Hematopoietic multipotent progenitor cell treated with erythropoietin and hydrocortisone succinate and interleukin-3 and kit ligand, for 8 days (in vitro differentiated cells): ENCODE measurements at places on chromosomes 3 and 15.
A peak's percentile ranks its signal among the peaks of the same experiment; 100 is the strongest.

- no peak for DNase-seq
These were observed 153.1 kb upstream of the COL8A1 start for GRCh38 chr3:99485286-99485685.

- DNase-seq: no peak
These were observed 63.9 kb downstream of the PGPEP1L start for GRCh38 chr15:98943601-98944151.

- DNase-seq: peak; percentile 7
These were observed 71.9 kb upstream of the FEZF2 start for GRCh38 chr3:62445275-62445674.

DNA sequence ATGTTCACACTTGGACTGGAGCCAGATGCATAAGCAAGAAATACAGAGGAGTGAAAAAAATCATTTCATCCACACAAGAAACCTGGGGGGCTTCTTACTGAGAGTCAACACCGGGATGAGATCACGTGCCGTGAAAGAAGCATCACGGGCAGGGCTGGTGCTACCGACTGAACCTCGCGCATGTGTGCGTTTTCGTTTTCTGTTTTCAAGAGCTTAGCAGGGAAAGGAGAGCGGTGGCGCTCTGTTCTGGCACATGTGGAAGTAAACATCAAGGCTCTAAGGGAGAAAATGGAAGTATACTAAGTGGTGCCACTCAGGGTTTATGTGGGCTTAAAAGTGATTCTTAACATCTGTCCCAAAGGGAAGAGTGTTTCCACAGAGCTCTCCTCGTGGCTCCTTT lies 55.9 kb downstream of the VGLL4 start:
- no peak for DNase-seq

DNA sequence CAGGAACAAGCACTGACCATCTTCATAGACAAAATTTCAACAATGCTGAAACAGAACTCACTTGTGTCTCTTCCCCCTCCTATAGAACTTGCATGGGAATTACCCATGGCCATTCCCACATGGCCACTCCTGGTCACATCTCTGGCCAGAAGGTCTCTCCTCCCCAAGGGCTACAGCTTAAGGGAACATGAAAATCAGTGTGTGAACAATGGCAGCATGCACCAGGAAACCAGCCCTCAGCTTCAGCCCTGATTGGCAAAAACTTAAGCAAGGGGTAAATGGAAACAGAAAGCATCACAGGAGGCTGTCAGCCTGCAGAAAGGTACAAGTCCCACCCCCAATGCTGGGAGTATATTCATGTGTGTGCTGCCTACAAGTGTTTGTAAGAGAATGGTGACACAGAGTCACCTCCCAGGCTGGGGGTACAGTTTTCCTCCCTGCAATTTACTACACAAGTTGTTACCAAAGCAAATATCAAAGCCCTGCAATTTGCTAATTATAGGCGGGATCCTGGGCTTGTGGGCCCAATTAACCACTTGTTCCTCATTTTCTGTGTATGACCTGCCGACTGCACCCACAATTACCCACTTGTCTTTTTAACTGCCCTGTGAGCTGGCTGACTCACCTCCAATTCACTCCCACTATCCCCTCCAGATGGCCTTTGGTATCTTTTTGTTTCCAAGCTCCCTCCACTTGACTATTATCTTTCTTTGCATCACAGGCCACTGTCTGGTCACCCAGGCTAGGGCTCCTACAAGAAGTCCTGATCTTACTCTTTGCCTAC lies 84.4 kb upstream of the HES1 start:
- peak; percentile 20 for DNase-seq

GRCh38 chr3:148815316-148816110 lies 12.1 kb upstream of the CPB1 start:
- no peak for DNase-seq

GRCh38 chr3:127184870-127185216 lies 8.1 kb upstream of the PRR23E start:
- no peak for DNase-seq

GRCh38 chr15:68196445-68197169 lies 8.5 kb downstream of the CALML4 start:
- no peak for DNase-seq
